RKO (cell line): ENCODE measurements at places on chromosomes 16 and 17.

DNA sequence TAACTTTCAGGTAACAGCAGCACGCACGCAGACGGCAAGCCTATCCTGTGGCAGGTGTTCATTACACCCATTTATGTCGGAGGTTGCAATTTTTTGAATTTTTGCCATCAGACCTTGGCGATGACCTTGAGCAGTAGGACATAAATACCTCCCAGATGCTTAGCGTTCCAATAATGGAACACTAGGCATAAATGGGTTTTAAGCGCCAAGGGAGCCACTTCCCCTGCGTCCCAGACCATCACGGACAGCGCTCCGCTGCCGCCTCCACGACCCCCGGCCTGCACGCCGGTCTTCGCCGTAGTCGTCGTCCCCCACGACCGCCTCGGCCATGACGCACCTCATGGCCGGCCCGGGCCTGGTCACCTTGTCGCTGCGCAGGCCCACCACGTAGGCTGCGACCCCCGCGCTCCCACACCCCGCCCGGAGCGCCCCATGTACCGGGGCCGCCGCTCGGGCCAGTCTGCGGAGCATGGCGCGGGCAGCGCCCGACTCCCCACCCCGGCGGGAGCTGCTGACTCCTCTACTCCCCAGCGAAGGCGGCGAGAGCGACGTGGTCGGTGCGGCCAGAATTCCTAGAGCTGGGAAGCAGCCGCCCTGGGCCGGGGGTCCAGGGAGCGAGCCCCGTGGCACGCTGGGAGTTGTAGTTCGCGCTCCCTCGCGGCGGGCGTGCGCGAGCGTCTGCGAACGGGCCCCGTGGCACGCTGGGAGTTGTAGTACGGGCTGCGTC, 22.7 kb downstream of the TMEM235 start:
- DNase-seq: peak; percentile 82

- no peak for DNase-seq
Observed at GRCh38 chr17:48634493-48635208, 8.5 kb upstream of the HOXB9 start.

- DNase-seq: no peak
Observed at GRCh38 chr16:89704281-89704680, 2.8 kb upstream of the SPATA2L start.

DNA sequence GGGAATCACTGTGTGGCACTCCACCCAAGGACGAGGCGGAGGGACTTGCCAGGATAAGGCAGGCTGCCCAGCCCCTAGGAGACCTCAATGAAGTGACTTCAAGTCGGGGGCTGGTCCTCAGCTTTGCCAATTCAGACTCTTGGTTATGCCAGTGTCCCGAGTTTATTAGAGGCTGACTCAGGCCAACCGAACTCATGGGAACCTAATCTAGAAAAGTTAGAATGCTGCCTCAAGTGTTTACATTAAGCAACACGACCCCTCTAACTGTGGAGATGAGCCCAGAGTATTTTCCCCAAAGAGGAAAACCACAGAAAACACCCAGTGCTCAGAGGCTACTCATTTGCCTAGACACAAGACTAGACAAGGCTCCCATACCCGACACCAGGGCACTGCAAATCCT, 1.1 kb upstream of the TEKT3 start:
- no peak for DNase-seq

GRCh38 chr17:78250891-78251772, 19.7 kb downstream of the TMEM235 start:
- DNase-seq: peak; percentile 89

DNA sequence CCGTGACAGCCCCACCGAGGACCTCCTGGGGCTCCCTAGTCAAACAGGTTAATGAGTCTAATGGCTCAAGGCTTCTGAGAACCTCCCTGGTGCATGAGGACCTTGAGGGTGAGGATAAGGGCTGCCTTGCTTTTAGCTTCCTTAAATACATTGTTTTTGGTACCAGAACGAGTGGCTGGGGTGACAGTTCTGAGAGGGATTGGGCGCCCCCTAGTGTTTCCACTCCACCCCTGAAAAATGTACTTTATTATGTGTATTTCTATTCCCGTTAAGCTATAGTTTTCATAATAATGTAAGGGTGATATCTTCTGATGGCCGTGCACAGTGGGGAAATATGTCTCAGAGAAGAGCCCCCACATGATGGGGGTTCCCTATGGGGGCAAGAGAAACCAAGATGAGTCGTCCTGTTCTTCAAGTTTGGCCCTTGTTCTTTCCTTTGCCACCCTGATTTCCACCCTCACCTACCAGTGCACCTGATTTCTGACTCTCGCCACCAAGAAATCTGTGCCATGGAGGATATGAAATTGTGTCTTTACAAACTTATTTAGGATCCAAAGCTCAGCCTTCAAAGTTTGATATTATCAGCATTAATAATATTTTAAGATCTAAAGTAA, 14.5 kb upstream of the VWA3A start:
- peak; percentile 63 for DNase-seq

- no peak for DNase-seq
Observed at GRCh38 chr17:15929941-15930340, 15.0 kb upstream of the ADORA2B start.

GRCh38 chr16:4506450-4506849, 30.3 kb downstream of the HMOX2 start:
- peak; percentile 75 for DNase-seq

DNA sequence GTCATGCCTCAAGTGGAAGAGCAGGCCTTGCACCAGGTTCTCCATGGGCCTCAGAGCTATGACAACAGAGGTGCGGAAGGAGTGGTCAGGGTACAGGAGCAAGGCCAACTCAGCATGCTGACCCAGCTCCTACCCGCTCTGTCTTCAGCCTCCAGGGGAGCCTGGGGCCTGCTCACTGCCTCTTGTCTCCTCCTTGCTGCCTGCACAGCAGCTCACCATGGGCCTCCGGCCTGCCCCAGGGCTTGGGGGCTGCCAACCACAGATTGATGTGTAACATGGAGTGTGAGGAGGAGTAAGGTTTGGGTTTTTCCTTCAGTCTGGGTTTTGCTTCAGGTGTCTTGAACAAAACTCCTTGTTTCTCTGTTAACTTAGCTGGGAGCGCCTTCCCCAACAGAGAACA, 62.1 kb downstream of the PLD6 start:
- DNase-seq: no peak

DNA sequence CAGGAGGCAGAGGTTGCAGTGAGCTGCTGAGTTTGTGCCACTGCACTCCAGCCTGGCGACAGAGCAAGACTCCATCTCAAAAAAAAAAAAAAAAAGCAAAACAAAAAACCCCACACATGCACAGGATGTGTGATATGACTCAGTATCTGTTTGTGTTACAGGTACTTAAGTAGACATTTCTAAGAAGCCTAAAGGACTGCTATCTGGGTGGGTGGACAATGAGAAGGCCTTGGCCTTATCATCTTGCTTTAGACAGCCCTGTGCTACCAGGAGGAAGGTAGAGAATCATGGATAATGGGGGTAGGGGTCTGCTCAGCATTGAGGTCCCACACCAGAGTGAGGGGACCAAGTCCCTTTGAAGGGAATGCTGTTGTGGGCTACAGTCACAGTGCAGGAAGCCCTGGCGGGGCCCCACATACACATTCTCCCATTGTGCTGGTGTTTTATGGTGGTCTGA, 26.7 kb downstream of the PLD6 start:
- no peak for DNase-seq

DNA sequence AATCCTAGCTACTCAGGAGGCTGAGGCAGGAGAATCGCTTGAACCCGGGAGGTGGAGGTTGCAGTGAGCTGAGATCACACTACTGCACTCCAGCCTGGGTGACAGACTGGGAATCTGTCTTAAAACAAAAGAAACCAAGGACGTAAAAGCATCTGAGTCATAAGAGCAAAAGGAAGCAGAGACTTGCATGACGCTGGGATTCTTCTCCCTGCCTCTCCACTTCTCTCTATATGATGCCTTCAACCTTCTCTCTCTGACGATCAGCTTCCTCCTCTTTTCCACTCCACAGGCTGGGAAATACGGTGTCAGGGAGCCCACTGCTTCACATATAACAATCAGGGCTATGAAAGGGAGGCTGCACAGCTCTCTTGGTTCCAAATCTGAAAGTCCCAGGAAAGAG, 43.2 kb upstream of the CCL1 start:
- DNase-seq: no peak

DNA sequence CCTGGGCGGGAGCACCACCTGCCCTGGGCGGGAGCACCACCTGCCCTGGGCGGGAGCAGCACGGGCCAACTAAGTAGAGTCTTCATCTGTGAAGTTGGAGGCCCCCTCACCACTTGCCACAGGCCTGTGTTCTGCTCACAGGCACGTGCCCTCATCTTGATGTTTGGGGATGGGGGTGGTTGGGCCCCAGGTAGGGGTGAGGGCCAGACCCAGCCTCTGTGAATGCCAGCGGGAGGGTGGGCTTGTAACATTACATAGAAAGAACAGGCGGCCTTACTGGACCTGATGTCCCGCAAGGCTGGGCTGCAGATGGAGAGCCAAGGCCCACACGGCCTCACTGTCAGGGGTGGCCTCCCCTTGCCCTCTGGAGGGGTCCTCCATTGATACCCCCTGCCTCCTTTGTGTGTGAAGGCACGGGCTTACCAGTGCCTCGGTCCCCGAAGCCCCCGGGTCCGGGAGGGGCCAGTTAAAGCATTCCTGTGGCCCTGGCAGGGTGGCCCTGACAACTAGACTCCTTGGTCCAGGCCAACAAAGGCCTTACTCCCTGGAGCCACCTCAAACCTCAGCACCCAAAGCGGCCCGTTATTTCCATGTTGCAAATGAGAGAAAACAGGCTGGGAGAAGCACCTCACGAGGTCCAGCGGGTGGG, 1.1 kb upstream of the SLC16A3 start:
- no peak for DNase-seq

GRCh38 chr16:81607805-81608522, 163.4 kb downstream of the CMIP start:
- no peak for DNase-seq

- peak; percentile 22 for DNase-seq
Observed at GRCh38 chr17:59621771-59622170, 2.1 kb downstream of the CLTC start.

DNA sequence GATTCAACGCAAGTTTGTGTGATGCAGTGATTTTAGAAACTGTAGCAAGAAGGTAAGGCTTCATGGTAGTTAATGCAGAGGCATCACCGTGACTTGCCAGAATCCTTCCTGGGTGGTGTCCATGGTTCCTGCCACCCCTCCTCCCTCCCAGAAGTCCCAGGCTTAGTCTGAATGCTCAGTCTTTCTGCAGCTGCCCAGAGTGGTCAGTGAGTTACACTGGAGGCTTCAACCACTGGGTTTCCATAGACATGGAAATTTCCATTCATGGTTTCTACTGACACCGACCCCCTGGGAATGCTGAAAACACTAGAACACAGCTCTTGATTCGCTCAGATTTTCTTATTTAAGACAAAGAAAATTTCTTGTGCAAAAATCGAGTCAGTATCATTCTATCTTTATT, 159.4 kb upstream of the HSBP1 start:
- no peak for DNase-seq

DNA sequence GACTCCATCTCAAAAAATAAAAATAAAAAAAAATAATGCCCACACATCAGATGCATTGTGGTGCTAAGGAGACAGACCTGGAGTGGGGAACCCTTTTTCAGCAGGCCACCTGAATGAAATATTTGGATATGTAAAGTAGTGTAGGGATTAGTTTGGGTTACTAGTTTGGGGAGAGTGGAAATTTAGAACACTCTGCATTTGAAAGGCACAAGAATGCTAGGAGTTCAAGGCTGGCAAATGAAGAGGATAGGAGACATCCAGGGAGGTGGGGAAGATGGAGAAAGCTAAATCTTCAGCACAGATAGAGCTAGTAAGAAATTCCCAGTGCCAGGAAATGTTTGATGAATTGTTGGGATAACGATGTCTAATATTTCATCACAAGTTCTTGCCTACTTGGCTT, 298.3 kb upstream of the ERCC4 start:
- no peak for DNase-seq

GRCh38 chr16:29744541-29745101, 1.2 kb downstream of the C16orf54 start:
- no peak for DNase-seq

- DNase-seq: no peak
Observed at GRCh38 chr17:73695035-73695738, 50.9 kb upstream of the SDK2 start.

DNA sequence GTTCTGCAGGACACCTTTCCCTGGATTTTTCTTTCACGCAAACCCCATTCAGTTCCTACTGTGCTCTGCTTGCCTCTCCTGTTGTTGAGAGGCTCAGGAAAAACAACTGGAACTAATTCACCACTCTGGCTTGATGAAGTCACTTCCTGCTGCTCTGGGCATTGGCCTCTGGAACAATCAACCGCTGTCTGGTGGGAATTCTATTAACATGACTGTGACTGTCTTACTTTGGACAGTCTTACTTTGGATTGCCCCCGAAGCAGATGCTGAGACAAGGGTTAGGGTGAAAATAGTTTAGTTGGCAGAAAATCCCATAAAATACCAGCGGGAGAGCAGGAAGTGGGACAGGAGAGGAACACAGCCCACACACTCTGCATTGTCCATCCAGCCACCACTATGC, 90.0 kb upstream of the HSBP1 start:
- DNase-seq: no peak

DNA sequence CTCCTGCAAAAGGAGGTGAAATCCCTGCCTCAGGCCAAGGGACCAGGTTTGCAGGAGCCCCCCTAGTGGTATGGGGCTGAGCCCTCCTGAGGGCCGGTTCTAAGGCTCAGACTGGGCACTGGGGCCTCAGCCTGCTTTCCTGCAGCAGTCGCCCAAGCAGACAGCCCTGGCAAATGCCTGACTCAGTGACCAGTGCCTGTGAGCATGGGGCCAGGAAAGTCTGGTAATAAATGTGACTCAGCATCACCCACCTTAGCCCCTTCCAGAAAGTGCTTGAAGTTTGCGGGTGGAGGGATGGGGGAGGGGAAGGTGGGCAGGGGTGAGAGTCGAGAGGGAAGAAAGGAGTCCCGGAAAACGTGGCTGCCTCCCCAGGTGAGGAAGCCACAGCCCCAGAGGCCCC, 2.1 kb downstream of the MC1R start:
- no peak for DNase-seq

GRCh38 chr17:4583782-4584100, 588 bp upstream of the SMTNL2 start:
- no peak for DNase-seq

DNA sequence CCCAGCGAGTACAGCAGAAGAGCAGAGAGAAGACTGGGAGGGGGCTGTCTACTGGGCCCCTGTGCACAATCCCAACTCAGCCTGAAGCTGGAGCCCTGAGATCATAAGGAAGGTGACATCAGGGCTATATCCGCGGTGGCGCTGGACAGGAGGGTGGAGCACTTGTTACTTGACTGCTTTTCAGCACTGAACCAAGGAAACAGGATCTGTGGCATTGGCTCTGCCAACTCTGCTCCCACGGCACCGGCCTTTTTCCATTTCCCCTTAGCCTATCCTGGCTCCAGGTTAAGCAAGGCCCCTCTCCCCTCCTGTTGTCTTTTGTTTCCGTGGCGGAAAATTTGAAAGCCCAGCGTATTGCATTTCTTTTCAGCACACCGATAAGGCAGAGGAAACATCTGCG, 125.0 kb upstream of the IRX3 start:
- DNase-seq: no peak

- DNase-seq: no peak
Observed at GRCh38 chr17:14953405-14953804, 311.7 kb downstream of the PMP22 start.

GRCh38 chr17:49404361-49404760, 10.3 kb downstream of the PHB1 start:
- no peak for DNase-seq
